Kidney (tissue), 22 donors: ENCODE measurements at places on chromosomes 6 and 20. TPM values are rescaled to one million over a fixed set of nuclear protein-coding genes. Genes with fewer than 3 reads are reported as not detected.

Gene ALDH5A1
- 10.4 TPM for total RNA-seq

Gene FAM209B
- total RNA-seq, result not detected

Gene VEGFA
- total RNA-seq, result 36.3 TPM

GRCh38 chr20:24838546-24839535 is 110.2 kb upstream of the CST7 start:
- H3K4me1 ChIP-seq, result no peaks in the 10 kb centered on the region
- no peaks in the 10 kb centered on the region for H3K27me3 ChIP-seq
- H3K27ac ChIP-seq, result no peak overlapping the region
- DNase-seq, result no peak
- no peak overlapping the region for H3K4me3 ChIP-seq
- H3K36me3 ChIP-seq, result no peaks in the 10 kb centered on the region

- H3K4me1 ChIP-seq, result peaks cover 14% of the 10 kb centered on the region
- no peak overlapping the region for H3K4me3 ChIP-seq
- peak overlapping the region; percentile 91 for H3K27ac ChIP-seq
- H3K36me3 ChIP-seq, result no peaks in the 10 kb centered on the region
- DNase-seq, result peak; percentile 80
Observed at GRCh38 chr6:44221291-44221960, 2.0 kb upstream of the SLC29A1 start.

Gene BPIFB4
- not detected for total RNA-seq

Gene SYNE1
- total RNA-seq, result 216 TPM

- H3K27me3 ChIP-seq, result no peaks in the 10 kb centered on the region
- no peak overlapping the region for H3K27ac ChIP-seq
- H3K4me3 ChIP-seq, result no peak overlapping the region
- no peak for DNase-seq
- no peaks in the 10 kb centered on the region for H3K36me3 ChIP-seq
- no peaks in the 10 kb centered on the region for H3K4me1 ChIP-seq
Observed at GRCh38 chr20:22544462-22544861, 39.9 kb downstream of the FOXA2 start.

Gene CUTA
- total RNA-seq, result 163 TPM

GRCh38 chr20:57800791-57801430 is 91.1 kb upstream of the PMEPA1 start:
- no peak overlapping the region for H3K4me3 ChIP-seq
- no peak for DNase-seq
- no peaks in the 10 kb centered on the region for H3K27me3 ChIP-seq
- H3K27ac ChIP-seq, result no peak overlapping the region

Gene SLC22A7
- 2.0 TPM for total RNA-seq

Gene TMEM200A
- 17.9 TPM for total RNA-seq

Gene SUMO4
- 1.9 TPM for total RNA-seq

GRCh38 chr20:23419995-23420901 is 1.0 kb downstream of the NAPB start:
- peaks cover 10% of the 10 kb centered on the region for H3K4me1 ChIP-seq
- peak; percentile 77 for DNase-seq
- H3K27ac ChIP-seq, result peak overlapping the region; percentile 87
- H3K36me3 ChIP-seq, result no peaks in the 10 kb centered on the region
- H3K27me3 ChIP-seq, result no peaks in the 10 kb centered on the region

- no peak overlapping the region for H3K4me3 ChIP-seq
- no peaks in the 10 kb centered on the region for H3K4me1 ChIP-seq
- H3K36me3 ChIP-seq, result no peaks in the 10 kb centered on the region
- DNase-seq, result no peak
Observed at GRCh38 chr6:63739094-63739687, 103.6 kb downstream of the PHF3 start.

Gene VGLL2
- not detected for total RNA-seq

- no peak overlapping the region for H3K4me3 ChIP-seq
- H3K4me1 ChIP-seq, result peaks cover 8% of the 10 kb centered on the region
- H3K27ac ChIP-seq, result no peak overlapping the region
- no peak for DNase-seq
- H3K36me3 ChIP-seq, result no peaks in the 10 kb centered on the region
Observed at GRCh38 chr6:167761794-167762258, 64.9 kb upstream of the AFDN start.

GRCh38 chr6:124029567-124029966 is 225.9 kb downstream of the NKAIN2 start:
- DNase-seq, result no peak
- H3K27ac ChIP-seq, result no peak overlapping the region
- no peak overlapping the region for H3K4me3 ChIP-seq
- H3K27me3 ChIP-seq, result no peaks in the 10 kb centered on the region

DNA sequence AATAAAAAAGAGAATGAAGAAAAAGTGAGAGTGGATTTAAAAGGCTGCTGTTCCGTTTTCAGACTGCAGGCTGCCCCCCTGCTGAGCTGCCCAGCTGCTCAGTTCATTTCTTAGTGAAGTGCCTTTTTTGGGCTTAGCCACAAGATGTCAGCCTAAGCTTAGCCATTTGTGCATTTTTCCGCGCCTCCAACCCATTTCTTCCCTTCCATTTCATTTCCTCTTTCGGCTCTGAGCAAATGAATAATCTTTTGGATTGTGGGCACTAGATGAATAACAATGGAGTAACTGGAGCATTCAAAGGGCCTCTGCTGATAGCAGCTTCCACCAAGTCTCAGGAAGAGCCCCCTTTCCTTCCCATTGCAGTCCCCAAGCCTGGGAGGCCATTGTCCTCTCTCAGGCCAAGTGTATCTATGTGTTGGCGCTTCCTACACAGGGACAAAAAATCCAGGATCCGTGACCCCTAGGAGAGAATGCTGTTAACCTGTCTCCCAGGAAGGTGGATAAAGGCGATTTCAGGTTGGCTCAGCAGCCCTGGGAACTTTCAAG is 83.5 kb upstream of the SPTLC3 start:
- peak overlapping the region; percentile 55 for H3K4me3 ChIP-seq
- DNase-seq, result peak; percentile 89
- H3K27me3 ChIP-seq, result no peaks in the 10 kb centered on the region
- no peak overlapping the region for H3K27ac ChIP-seq
- H3K36me3 ChIP-seq, result no peaks in the 10 kb centered on the region

DNA sequence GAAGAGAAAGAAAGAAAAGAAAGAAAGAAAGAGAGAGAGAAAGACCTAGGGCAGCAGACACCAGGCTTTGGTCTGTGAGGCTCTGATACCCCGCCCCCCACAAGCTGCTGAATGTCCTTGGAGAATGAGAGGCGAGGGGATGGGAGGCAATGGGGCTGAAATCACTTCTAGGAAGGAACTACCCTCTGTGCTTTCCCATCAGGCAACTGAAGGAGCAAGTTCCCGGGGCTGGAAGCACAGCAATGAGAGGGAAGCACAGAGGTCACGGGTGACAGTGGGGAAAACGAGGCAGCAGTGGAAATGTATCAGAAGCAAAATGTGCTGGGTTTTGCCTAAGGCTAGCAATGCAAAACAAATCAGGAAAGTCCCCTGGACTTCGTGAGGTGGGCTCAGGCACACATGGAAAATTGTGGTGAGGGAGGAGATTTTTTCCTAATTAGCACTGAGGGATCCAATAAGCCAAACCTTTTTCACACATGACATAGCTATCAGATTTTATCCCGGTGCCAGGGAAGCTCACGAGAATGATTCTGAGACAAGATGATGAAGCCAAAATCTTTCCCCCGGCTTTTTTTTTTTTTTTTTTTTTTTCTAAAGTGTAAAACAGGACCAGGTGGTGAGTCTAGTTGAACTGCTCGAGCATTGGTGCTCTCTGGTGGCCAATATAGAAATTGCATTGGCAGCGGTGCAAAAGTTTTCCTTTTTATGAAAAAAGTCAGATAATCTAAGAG is 16.8 kb upstream of the ARFGEF2 start:
- H3K27ac ChIP-seq, result no peak overlapping the region
- H3K27me3 ChIP-seq, result no peaks in the 10 kb centered on the region
- H3K4me1 ChIP-seq, result peaks cover 4% of the 10 kb centered on the region
- DNase-seq, result peak; percentile 78

GRCh38 chr20:48845721-48846306 is 18.0 kb upstream of the PREX1 start:
- H3K27ac ChIP-seq, result no peak overlapping the region
- H3K4me1 ChIP-seq, result no peaks in the 10 kb centered on the region
- DNase-seq, result no peak
- no peak overlapping the region for H3K4me3 ChIP-seq
- no peaks in the 10 kb centered on the region for H3K36me3 ChIP-seq

Gene MGME1
- total RNA-seq, result 15.5 TPM

DNA sequence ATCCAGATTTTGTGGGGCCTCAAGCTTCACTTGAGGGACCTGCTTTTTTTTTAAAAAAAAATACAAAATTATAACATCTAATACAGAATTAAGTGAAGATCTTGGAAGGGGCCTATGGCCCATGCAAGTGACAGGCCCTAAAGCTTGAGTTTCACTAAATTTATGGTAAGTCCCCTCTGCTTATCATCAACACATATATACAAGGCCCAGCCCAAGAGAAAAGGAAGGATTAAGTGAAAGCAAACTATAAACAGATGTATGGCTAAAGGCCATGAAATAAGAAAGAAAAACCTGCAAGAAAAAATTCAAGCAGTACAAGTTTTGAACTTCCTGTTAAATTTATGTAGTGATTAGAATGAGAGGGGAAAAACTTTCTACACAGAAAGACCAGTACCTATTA is 86.8 kb downstream of the CDC40 start:
- no peak overlapping the region for H3K27ac ChIP-seq
- H3K36me3 ChIP-seq, result no peaks in the 10 kb centered on the region
- no peak for DNase-seq
- H3K4me3 ChIP-seq, result no peak overlapping the region
- no peaks in the 10 kb centered on the region for H3K4me1 ChIP-seq

Gene KHDC1
- 1.0 TPM for total RNA-seq

GRCh38 chr6:67000121-67000520 is 1293.1 kb upstream of the EYS start:
- no peaks in the 10 kb centered on the region for H3K36me3 ChIP-seq
- no peak overlapping the region for H3K4me3 ChIP-seq
- H3K4me1 ChIP-seq, result no peaks in the 10 kb centered on the region
- no peaks in the 10 kb centered on the region for H3K27me3 ChIP-seq
- no peak overlapping the region for H3K27ac ChIP-seq

- no peaks in the 10 kb centered on the region for H3K27me3 ChIP-seq
- H3K36me3 ChIP-seq, result no peaks in the 10 kb centered on the region
Observed at GRCh38 chr20:34922654-34923381, 32.8 kb downstream of the GSS start.

DNA sequence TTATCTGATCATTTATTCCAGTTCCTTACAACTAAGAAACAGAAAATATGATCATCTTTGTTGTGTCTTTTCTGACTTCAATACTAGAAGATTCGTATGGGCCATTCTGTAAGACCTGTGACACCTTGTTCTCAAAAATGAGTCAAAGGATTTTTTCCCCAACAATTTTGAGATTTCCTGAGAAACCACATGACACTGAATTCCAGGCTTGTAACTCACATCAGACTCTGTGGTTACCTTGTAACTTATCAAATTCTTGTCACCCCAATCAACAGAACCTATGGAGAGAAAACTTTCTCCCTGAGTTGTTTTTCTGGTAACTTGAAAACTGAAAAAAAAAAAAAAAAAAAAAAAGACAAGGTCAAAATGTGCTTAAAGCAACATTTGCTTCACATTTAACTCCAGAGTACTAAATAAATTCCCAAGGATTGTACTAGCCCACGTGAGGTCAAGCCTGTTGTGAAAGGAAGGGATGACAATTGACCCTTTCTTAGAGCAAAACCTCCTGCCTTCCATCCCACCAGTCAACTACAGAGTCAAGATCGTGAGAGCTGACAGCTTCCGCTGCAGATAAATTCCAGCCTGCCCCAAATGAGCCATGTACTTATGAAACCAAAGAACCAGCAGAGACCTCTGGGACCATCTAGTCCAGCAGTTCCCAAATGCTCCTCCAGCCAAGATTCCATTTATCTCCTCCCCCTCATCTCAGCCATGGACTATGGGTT is 140.3 kb downstream of the TBX18 start:
- no peaks in the 10 kb centered on the region for H3K27me3 ChIP-seq
- no peak overlapping the region for H3K27ac ChIP-seq
- DNase-seq, result no peak
- no peaks in the 10 kb centered on the region for H3K4me1 ChIP-seq
- no peaks in the 10 kb centered on the region for H3K36me3 ChIP-seq
- H3K4me3 ChIP-seq, result no peak overlapping the region

Gene MAFB
- 39.6 TPM for total RNA-seq

Gene MARCKS
- 61.9 TPM for total RNA-seq

Gene RSPH4A
- total RNA-seq, result 1.8 TPM

GRCh38 chr6:139753198-139753861 is 378.9 kb upstream of the CITED2 start:
- no peak overlapping the region for H3K27ac ChIP-seq
- peaks cover 3% of the 10 kb centered on the region for H3K4me1 ChIP-seq
- no peaks in the 10 kb centered on the region for H3K27me3 ChIP-seq
- no peak for DNase-seq
- H3K4me3 ChIP-seq, result no peak overlapping the region

DNA sequence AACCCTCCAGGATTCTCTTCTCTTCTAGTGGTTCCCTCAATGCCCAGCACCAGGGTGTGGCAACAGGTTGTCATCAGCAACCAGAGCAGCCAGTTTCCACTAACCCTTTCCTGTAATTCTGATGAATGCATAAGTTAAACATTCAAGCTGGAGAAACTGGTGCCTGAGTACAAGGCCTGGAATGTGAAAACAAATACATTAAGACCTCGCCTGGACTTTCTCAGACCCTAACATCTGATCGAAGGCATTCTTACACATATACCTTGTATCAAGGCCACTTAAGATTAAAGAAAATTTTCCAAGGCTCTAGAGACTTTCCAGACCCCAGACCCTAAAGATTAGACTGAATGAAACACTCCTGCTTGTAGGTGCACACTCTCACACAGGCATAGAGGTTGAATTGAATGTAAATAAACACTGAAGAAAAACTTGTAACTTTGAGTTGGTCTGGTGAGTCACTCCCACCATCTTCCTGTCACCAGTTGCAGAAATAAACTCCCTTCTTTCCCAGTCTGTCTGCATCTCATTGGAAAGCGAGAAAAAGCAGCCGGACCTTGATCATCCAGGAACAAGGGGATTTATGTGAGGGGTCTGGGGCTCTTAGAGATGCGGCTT is 9.0 kb downstream of the LRP11 start:
- H3K4me3 ChIP-seq, result no peak overlapping the region
- DNase-seq, result no peak
- peaks cover 4% of the 10 kb centered on the region for H3K36me3 ChIP-seq
- H3K4me1 ChIP-seq, result no peaks in the 10 kb centered on the region

DNA sequence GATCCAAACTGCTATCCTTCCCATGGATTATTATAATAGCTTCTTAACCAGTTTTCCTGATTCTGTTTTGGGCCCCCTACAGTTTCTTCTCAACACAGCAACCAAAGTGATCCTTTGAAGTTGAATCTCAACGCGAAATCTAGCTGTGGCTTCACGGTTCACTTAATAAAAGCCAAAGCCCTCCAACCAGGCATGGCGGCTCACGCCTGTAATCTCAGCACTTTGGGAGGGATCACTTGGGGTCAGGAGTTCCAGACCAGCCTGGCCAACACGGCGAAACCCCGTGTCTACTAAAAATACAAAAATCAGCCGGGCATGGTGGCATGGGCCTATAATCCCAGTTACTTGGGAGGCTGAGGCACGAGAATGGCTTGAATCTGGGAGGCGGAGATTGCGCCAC is 3.3 kb downstream of the RMND1 start:
- no peak for DNase-seq
- H3K27ac ChIP-seq, result no peak overlapping the region
- no peaks in the 10 kb centered on the region for H3K36me3 ChIP-seq
- no peaks in the 10 kb centered on the region for H3K4me1 ChIP-seq
- no peak overlapping the region for H3K4me3 ChIP-seq
